ENCODE measurements at places on chromosomes 7 and 10. TPM values are rescaled to one million over a fixed set of nuclear protein-coding genes. Genes with fewer than 3 reads are reported as not detected.
A peak's percentile ranks its signal among the peaks of the same experiment; 100 is the strongest.

KCNIP2 gene
- total RNA-seq, result 2.5 TPM

DNA sequence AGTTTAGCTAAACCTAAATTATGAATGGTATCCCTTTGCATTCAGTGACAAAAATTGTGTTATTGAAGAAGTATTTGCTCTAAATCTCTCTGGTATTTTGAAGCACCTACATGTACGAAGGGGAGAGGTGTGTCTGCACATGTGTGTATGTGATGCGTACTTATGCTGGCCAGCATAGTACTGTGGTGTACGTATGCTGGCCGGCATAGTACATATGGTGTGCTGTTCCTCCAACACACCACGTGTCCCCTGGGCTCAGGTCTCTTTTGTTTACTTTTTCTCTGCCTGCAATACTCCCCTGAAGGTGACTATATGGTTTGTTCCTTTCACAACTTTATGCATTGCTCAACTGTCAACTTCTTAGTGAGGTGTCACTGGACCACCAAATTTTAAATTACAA is 360.3 kb downstream of the CRPPA start:
- H3K4me3 ChIP-seq, result no peak overlapping the region
- H3K36me3 ChIP-seq, result no peaks in the 10 kb centered on the region
- no peaks in the 10 kb centered on the region for H3K27me3 ChIP-seq

DNA sequence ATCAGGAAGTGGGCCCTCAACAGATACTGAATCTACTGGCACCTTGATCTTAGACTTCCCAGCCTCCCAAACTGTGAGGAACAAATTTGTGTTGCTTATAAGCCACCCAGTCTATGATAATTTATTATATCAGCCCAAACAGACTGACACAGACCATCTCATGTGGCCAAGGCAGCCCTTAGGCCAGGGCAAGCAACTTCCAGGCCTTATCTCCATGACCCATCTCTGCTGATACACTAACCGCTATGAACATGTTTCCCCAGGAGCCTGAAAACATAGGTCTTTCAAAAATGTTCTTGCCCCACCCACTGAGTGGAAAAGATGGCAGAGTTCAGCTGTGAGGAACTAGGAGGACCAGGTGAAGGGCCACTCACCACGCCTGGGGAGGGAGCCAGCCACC is 3.2 kb upstream of the BLOC1S2 start:
- peaks cover 9% of the 10 kb centered on the region for H3K27me3 ChIP-seq
- no peak for DNase-seq
- H3K4me3 ChIP-seq, result no peak overlapping the region
- peaks cover 12% of the 10 kb centered on the region for H3K36me3 ChIP-seq
- H3K4me1 ChIP-seq, result peaks cover 26% of the 10 kb centered on the region
- H3K27ac ChIP-seq, result no peak overlapping the region

GRCh38 chr10:120824881-120825309 is 26.3 kb upstream of the WDR11 start:
- H3K36me3 ChIP-seq, result no peaks in the 10 kb centered on the region
- no peak overlapping the region for H3K4me3 ChIP-seq
- H3K27ac ChIP-seq, result no peak overlapping the region
- H3K4me1 ChIP-seq, result no peaks in the 10 kb centered on the region
- no peak for DNase-seq
- H3K27me3 ChIP-seq, result peaks cover 2% of the 10 kb centered on the region

GRCh38 chr10:133403359-133403758 is 9.4 kb downstream of the MTG1 start:
- peaks cover 47% of the 10 kb centered on the region for H3K4me1 ChIP-seq
- no peak overlapping the region for H3K4me3 ChIP-seq
- peaks cover 61% of the 10 kb centered on the region for H3K36me3 ChIP-seq
- H3K27ac ChIP-seq, result no peak overlapping the region
- no peaks in the 10 kb centered on the region for H3K27me3 ChIP-seq
- no peak for DNase-seq

MYH16 gene
- not detected for total RNA-seq

DNA sequence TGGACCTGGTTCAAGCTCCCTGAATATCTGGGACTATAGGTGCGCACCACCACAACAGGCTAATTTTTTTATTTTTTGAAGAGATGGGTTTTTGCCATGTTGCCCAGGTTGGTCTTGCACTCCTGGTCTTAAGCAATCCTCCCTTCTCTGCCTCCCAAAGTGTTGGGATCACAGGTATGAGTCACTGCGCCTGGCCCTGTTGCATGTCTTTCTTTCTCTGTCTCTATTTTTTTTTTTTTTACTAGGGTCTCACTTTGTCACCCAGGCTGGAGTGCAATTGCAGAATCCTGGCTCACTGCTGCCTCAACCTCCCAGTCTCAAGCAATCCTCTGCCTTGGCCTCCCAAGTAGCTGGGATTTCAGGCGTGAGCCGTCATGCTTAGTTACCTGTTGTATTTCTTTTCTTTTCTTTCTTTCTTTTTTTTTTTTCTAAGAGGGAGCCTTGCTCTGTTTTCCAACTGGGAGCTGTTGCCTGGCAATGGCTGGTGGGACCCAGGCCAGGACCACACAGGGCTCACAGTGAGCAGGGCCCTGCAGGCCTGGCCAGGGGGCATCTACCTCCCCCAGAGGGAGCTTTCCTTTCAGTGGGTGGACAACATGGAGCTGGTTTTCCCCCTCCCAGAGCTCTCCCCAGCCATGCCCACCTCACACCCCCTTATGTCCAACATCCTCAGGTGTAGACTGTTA is 6.0 kb downstream of the MYL7 start:
- no peaks in the 10 kb centered on the region for H3K4me1 ChIP-seq
- H3K36me3 ChIP-seq, result no peaks in the 10 kb centered on the region
- no peak for DNase-seq

GRCh38 chr10:3424111-3424851 is 251.7 kb upstream of the PITRM1 start:
- peak overlapping the region; percentile 42 for H3K27ac ChIP-seq
- H3K36me3 ChIP-seq, result no peaks in the 10 kb centered on the region
- no peak for DNase-seq
- peaks cover 16% of the 10 kb centered on the region for H3K27me3 ChIP-seq
- peaks cover 38% of the 10 kb centered on the region for H3K4me1 ChIP-seq

TRPV6 gene
- not detected for total RNA-seq

SPDYE5 gene
- total RNA-seq, result not detected

FEZF1 gene
- not detected for total RNA-seq

- peaks cover 1% of the 10 kb centered on the region for H3K36me3 ChIP-seq
- no peak for DNase-seq
- H3K27me3 ChIP-seq, result no peaks in the 10 kb centered on the region
- no peak overlapping the region for H3K4me3 ChIP-seq
- no peaks in the 10 kb centered on the region for H3K4me1 ChIP-seq
- no peak overlapping the region for H3K27ac ChIP-seq
Observed at GRCh38 chr7:137670222-137671064, 176.3 kb downstream of the DGKI start.

DNA sequence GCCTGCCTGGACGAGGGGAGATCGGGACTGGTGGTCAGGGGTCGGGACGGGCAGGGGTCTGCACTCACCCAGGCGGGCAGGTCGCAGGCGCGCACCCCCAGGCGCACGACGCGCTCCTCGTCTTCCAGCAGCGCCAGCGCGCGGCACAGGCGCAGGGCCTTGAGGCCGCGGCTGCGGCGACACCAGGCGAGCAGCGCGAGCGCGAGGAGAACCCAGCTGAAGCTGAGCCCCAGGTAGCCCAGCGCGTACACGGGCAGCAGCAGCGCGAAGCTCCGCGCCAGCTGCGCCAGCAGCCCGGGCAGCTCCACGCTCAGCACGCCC is 328 bp downstream of the ESYT2 start:
- H3K36me3 ChIP-seq, result peaks cover 12% of the 10 kb centered on the region
- no peak for DNase-seq
- peak overlapping the region; percentile 76 for H3K27ac ChIP-seq
- H3K4me1 ChIP-seq, result peaks cover 38% of the 10 kb centered on the region
- H3K27me3 ChIP-seq, result peaks cover 4% of the 10 kb centered on the region

DNMBP gene
- total RNA-seq, result 1.4 TPM

C10orf143 gene
- total RNA-seq, result 3.6 TPM

GRCh38 chr10:98446151-98446660 is 529 bp downstream of the HPS1 start:
- H3K27me3 ChIP-seq, result peaks cover 17% of the 10 kb centered on the region
- DNase-seq, result peak; percentile 23
- peak overlapping the region; percentile 80 for H3K27ac ChIP-seq
- H3K4me1 ChIP-seq, result peaks cover 35% of the 10 kb centered on the region
- peak overlapping the region; percentile 92 for H3K4me3 ChIP-seq

ING3 gene
- 26.7 TPM for total RNA-seq

DNA sequence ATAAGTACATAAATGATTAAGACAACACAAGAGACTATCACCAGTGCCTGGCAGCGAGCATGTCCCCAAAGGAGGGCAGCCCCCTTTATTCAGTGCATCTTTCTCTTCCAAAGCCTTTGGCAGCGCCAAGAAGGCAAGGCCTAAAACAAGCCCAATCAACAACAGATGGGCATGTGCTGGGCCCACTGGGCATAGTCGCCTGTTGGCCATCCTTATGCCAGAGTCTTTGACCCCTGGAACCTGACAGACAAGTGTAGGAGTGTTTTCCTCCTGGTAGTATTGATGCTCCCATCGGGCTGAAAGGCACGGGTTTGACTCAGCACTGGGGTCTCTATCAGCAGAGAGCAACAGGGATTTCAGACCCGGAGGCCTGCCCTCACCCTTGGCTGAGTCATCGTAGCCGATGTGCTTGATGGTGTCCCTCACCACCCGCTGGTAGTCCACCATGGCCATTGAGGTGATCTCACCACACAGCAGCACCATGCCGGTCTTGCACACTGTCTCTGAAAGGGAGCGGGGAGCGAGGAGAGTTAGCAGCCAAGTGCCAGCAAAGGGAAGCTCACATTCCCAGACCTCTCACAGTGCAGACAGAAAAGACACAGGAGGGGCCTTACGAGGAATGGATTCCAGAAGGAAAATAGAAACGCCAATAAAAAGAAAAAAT is 5.8 kb downstream of the MAT1A start:
- no peaks in the 10 kb centered on the region for H3K36me3 ChIP-seq
- peaks cover 10% of the 10 kb centered on the region for H3K27me3 ChIP-seq
- H3K4me3 ChIP-seq, result no peak overlapping the region

DNA sequence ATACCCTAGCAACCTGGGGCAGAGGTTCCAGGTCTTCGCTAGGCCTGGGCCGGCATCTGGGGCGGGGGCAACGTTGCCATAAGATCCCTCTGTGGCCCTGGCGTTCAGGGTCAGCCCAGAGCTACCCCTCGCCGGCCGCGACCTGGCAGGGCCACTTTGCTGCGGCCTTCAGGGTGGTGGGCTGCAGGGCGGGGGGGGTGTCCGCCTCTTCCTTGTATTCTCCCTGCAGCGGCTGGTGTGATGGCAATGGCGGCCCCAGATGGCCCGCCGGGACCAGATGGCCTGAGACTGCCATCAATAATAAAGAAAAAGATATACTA is 539.2 kb upstream of the POT1 start:
- no peak overlapping the region for H3K27ac ChIP-seq
- H3K4me3 ChIP-seq, result no peak overlapping the region
- DNase-seq, result no peak

- peak overlapping the region; percentile 9 for H3K27ac ChIP-seq
- H3K4me3 ChIP-seq, result no peak overlapping the region
- peaks cover 59% of the 10 kb centered on the region for H3K4me1 ChIP-seq
- H3K27me3 ChIP-seq, result no peaks in the 10 kb centered on the region
- DNase-seq, result no peak
Observed at GRCh38 chr7:123712619-123713018, 36.2 kb downstream of the WASL start.

GRCh38 chr7:15490291-15490690 is 71.5 kb downstream of the AGMO start:
- no peaks in the 10 kb centered on the region for H3K27me3 ChIP-seq
- DNase-seq, result no peak
- H3K27ac ChIP-seq, result no peak overlapping the region
- H3K4me1 ChIP-seq, result no peaks in the 10 kb centered on the region
- H3K4me3 ChIP-seq, result no peak overlapping the region

HOXA11 gene
- not detected for total RNA-seq

DNA sequence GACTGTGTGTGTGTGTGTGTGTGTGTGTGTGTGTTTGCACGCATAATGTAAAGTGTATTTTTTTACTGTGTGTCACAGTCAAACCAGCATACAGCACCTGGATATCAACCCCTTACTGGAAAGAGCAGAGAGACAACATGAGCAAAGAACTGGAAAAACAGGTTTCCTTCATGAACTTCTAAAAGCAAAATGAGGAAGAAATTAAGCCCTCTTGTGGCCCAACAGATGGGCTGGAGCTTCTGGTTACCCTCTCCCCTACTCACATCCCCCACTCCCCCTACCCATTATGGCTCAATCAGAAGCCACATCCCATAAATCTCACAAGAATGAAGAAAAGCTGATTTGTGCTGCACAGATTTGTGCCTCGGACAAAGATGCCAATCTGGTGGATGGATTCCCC is 36.2 kb downstream of the PDE1C start:
- H3K27me3 ChIP-seq, result no peaks in the 10 kb centered on the region
- H3K4me1 ChIP-seq, result no peaks in the 10 kb centered on the region
- no peak overlapping the region for H3K27ac ChIP-seq
- H3K36me3 ChIP-seq, result no peaks in the 10 kb centered on the region
- H3K4me3 ChIP-seq, result no peak overlapping the region

SH2B2 gene
- total RNA-seq, result 2.1 TPM

- H3K4me3 ChIP-seq, result no peak overlapping the region
- peaks cover 2% of the 10 kb centered on the region for H3K27me3 ChIP-seq
- DNase-seq, result no peak
- no peaks in the 10 kb centered on the region for H3K36me3 ChIP-seq
Observed at GRCh38 chr7:16492513-16493062, 27.1 kb upstream of the SOSTDC1 start.

All from activated T-helper 1 cell treated with anti-CD3 and anti-CD28 coated beads, Interleukin-12 subunit alpha, Interleukin-12 subunit beta, Interleukin-2, Interleukin-4 antibody, amounts not matched to agents 30 ng/mL and 10 ng/mL and 1 ng/mL, durations not matched to agents 14 hours and 24 hours and 36 hours (primary cell).